ENCODE measurements at places on chromosomes 11 and 22.

- no peak for DNase-seq
Measured at GRCh38 chr11:116046127-116046526, 541.9 kb upstream of the CADM1 start.

DNA sequence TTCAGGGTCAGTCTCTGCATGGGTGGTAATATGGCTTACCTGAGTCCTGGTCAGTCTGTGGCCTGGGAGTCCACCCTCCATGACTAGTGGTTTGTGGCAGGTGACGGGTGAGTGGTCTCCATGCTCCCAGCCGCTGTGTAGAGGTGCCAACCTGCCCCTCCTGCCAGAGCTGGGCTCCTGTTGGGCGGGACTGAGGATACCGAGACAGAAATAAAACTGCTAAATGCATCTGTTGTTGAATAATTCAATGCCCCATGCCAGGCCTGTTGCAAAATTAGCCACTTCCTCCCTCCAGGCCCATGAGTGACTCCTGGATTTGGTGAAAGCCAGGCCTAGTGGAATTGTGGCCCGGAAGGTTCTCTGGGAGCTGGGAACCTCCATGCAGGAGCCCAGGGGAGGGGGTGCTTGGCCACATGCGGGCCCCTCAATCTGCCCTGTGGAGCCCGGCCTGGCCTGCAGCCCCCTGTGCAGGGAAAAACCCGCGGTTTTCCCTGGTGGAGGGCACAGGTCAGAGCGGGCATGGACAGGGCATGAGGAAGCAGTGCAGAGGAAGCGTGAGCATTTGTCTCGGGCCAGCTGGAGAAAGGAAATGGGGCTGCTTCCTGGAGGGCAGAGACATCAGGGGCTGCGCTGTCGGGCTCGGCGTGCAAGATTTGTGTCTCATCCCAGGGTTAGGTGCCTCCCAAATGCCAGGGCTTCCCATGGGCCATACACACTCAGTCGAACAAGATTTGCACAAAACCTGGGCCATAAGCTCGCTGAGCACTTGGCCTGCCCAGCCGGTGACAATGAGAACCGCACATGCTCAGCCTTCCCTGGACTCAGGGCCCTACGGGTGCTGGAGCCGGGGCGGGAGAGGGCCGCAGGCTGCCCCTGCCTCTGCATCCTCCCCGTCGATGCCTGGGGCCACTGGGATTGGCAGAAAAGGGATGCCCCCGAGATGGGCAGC lies 66.9 kb downstream of the KCNQ1 start:
- no peak for DNase-seq

DNA sequence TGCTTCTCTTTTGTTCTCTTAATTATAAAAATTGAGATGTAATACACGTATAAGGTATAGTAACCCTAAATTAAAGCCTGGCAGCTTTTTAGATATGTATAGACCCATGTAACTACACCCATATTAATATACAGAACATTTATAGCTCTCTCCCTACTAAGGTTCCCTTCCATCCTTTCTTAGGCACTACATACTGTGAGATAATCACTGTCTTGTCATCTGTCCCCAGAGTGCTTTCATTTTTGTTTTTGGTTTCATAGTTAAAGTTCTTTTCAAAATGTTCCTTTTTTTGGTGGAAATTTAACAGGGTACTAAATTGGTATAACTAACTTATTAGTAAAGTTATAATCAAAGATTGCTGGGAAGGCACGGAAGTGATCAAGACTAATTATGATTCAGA lies 49.2 kb downstream of the MTMR3 start:
- no peak for DNase-seq

DNA sequence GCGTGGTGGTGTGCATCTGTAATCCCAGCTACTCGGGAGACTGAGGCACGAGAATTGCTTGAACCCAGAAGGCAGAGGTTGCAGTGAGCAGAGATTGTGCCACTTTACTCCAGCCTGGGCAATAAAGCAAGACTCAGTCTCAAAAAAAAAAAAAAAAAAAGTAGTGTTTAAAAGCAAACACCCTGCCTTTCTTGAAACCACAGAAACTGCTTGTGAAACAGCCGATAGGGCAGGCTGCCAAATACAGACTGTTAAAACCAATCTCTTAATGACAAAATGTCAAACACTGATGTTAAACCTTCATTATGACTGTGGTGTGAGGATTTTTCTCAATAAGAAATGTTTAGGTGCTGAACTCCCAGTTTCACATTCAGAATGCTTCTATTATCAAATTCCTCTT lies 27.3 kb downstream of the MARK2 start:
- DNase-seq = peak; percentile 38

- no peak for DNase-seq
Measured at GRCh38 chr11:122137078-122137793, 21.2 kb upstream of the BLID start.

DNA sequence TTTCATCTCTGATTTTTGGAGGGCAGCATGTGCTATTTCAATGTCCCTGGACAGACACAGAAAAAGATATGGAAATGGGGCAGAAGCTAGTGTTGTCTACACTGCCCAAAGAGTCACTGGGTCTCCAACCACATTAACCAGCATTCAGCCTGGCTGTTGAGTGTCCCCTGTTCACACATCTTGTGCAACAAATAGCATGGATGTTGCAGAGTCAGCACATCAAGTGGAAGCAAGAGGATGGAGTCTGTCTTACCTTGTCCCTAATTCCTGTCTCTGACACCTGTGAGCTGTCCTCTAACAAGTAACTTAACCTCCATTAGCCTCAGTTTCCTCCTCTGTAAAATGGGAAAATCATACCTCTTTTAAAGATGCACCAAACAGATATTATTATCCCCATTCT lies 60.2 kb downstream of the RCN1 start:
- no peak for DNase-seq

GRCh38 chr11:70112017-70112434 lies 33.9 kb downstream of the ANO1 start:
- DNase-seq = no peak

DNA sequence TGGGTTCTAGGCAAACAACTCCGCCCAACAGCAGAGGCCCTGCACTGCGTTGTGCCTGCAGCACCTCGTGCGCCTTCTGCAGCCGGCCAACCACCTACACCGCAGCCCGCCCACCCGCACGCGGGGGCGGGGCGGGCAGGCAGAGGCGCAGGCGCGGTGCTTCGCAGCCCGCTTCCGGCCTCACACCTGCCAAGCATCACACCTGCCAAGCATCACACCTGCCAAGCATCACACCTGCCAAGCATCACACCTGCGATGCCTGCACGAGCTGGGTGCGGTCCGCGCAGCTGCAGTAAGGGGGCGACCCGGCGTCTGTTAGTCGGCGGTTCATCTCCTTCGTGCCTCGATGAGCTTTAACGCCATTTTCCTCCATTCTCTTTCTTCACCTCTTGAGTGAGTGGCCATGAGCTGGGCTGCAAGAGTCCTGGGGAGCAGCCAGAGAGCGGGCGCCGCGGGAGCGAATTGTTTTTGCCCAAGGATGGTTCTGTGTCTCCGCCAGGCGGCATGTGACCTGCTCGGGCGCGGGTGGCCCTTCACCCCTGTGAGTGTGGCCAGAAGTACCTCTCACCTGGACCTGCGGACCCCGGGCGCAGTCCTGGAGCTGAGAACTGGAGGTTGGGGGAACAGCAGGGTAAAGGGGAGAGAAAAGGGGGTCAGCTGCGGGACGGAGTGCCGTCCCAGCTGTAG lies at the start of gene LDHAL6A:
TSS of gene LDHAL6A (plus strand) at position 171 of the 687 bp plus-strand sequence. CDS start 825 bp downstream, outside the sequence.
- no peak for DNase-seq

GRCh38 chr11:86587264-86588193 lies 84.9 kb downstream of the ME3 start:
- no peak for DNase-seq

GRCh38 chr11:39678996-39679395 lies 1780.5 kb downstream of the LRRC4C start:
- DNase-seq = no peak

DNA sequence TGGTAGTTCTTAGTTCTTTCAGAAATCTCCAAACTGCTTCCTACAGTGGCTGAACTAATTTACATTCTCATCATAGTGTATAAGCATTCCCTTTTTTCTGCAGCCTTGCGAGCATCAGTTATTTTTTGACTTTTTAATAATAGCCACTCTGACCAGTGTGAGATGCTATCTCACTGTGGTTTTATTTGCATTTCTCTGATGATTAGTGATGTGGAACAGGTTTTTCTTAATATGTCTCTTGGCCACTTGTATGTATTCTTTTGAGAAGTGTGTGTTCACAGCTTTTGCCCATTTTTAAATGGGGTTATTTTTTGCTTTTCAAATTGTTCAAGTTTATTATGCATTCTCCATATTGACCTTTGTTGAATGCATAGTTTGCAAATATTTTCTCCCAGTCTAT lies 459.3 kb downstream of the NTM start:
- DNase-seq = no peak

GRCh38 chr11:34988294-34989255 lies 72.2 kb downstream of the PDHX start:
- no peak for DNase-seq

DNA sequence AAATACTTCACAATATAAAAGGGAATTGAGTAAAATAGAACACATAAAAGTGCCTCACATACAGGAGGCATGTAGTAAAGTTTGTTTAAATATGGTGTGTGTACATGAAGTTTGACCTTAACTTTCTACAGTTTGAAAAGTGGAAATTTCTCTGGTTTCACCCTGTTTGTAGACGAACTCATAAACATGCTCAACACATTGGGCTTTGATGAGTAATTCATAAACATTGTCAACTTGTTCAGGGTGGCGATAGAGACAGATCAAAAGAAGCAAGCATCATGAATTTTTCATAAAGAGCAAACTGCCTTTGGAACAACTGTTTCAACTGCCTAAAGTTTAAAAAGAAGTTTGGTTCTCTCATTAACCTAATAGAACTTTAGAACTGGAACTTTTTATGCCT lies 9.1 kb downstream of the SLN start:
- no peak for DNase-seq

GRCh38 chr11:28984231-28984630 lies 876.0 kb downstream of the METTL15 start:
- DNase-seq = no peak

- no peak for DNase-seq
Measured at GRCh38 chr22:20503816-20504215, 3.6 kb upstream of the MED15 start.

DNA sequence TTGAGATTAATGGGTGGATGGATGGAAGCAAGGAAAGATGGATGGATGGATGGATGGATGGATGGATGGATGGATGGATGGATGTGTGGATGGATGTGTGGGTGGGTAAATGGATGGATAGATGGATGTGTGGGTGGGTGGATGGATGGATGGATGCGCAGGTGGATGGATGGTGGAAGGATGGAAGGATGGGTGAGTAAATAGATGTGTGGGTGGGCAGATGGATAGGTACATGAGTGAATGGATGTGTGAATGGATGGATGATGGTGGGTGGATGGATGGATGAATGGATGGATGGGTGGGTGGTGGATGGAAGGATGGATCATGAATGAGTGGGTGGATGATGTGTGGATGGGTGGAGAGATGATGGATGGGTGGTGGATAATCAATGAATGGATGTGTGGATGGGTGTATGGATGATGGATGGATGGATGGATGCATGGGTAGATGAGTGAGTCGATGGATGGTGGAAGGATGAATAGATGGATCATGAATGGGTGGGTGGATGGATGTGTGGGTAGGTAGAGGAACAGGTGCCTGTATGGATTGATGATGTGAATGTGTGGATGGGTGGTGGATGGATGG lies 375.2 kb downstream of the BRD1 start:
- DNase-seq = no peak

GRCh38 chr22:21100149-21101032 lies 54.6 kb downstream of the LRRC74B start:
- no peak for DNase-seq

GRCh38 chr11:35783809-35784208 lies 121.2 kb downstream of the TRIM44 start:
- DNase-seq = no peak

- DNase-seq = no peak
Measured at GRCh38 chr11:45045683-45046471, 95.2 kb upstream of the TP53I11 start.

GRCh38 chr11:201966-202365 lies 5.2 kb downstream of the BET1L start:
- no peak for DNase-seq

- no peak for DNase-seq
Measured at GRCh38 chr11:129932381-129933067, 37.1 kb upstream of the NFRKB start.

GRCh38 chr11:119830400-119830799 lies 101.4 kb upstream of the NECTIN1 start:
- no peak for DNase-seq

Data from NCI-H2107 (cell line).